NCI-H1105 (cell line): ENCODE measurements at places on chromosomes 4 and X.

DNA sequence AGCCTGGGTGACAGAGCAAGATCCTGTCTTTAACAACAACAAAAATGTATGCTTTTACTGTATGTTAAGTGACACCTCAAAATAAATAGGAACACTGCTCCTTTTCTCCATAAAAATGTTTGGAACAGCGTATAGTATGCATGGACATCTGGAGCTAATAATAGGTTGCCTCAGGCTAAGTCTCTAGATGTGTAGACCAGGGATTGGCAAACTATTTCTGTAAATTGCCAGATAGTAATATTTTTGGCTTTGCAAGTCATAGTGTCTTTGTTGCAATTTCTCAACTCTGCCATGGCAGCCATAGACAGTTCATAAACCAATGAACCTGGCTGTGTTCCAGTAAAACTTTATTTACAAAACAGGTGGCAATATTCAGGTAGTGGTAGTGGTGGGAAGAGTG is 76.6 kb upstream of the CBLL2 start:
- no peak for DNase-seq

GRCh38 chr4:187500796-187501195 is 494.8 kb upstream of the ZFP42 start:
- no peak for DNase-seq

DNA sequence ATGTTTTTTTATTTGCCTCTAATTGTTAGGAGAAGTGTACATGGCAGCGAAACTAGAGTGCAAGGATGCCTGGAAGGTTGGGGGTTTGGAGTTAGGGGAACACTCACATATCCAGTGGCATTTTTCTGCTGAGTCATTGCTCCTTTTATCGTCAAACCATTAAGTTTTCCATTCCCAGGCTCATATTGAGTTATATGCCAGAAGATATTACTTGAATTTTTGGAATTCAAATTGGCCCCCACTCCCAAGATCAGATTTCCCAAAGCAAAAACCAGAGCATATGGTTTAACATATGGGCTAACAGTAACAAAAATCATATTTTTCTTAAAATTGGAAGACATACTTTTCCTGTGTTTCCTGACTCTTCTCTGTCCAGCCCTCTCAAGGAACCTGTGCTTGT is 152.7 kb downstream of the FSTL5 start:
- DNase-seq: no peak

DNA sequence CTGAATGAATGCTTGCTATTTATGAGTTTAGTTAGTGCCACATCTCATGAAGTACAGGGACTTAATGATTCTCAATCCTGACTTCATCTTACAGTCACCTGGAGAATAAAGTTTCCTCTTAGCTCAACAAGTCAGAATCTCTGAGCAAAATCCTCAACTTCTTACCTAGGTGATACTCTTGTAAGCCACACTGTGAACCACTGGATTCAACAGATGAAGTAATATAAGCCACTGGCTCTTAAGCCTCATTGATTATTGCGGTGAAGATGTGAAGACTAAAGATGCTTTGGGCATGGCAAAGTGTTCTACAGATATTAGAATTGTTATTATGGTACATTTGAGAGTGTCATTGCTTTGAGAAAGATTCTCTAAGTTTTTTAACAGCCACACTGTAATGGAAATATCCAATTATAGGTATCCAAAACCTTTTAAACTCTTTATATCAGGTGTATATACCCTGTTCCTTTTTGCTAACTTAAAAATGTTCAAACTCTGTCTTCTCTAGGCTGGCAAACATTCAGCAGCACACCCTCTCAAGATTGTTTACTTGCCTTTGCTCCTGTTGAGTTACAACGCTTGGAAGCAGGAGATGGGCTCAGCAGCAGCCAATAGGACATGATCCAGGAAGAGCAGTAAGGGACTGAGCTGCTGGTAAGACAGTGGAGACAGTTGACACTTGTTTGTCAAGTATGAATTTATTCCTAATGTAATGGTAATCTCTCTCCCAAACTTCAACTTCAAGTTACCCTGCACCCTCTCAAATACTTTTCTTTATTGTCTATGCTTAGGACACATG is 43.4 kb downstream of the TET2 start:
- no peak for DNase-seq

DNA sequence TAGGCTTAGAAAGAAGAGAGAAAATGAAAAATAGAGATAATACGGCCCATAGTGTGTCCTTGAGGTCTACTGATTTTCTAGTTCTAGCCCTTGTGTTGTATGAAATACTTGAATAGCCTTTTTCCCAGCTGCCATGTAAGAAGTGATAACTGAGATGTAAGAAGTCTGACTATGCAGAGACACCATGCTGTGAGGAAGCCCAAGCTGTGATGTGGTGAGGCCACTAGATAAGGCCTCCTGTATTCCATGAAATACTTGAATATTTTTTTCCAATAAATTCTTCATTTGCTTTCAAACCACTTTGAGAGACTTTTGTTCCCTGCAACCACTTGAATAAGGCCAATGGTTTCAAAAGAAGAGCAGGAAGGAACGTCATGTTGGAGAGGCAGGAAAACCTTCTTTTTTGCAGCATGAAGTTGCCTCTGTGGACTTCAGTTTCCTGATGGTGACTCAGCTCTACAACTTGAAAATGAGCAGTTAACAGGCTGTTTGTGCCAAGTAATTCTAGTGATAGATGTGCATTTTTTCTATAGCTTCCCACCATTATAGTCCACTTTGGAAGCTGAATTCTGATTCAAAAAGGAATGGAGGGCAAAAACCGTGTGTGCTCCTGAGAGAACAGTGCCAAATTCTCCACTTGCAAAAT is 25.5 kb upstream of the FAM9C start:
- DNase-seq: no peak

GRCh38 chr4:147284256-147284835 is 196.6 kb upstream of the EDNRA start:
- DNase-seq: no peak

DNA sequence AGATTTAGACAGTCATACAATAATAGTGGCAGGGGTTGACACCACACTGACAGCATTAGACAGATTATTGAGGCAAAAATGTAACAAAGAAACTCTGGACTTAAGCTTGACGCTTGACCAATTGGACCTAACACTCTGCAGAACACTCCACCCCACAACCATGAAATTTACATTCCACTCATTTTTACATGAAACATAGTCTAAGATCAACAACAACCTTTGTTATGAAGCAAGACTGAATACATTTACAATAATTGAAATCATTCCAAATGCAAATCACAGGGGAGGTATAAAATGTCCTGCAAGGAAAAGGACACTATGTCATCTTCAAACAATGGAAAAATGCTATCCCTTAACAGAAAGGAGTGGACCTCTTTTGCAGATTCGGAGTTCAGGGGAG is 4.9 kb upstream of the UGT2B10 start:
- DNase-seq: no peak

DNA sequence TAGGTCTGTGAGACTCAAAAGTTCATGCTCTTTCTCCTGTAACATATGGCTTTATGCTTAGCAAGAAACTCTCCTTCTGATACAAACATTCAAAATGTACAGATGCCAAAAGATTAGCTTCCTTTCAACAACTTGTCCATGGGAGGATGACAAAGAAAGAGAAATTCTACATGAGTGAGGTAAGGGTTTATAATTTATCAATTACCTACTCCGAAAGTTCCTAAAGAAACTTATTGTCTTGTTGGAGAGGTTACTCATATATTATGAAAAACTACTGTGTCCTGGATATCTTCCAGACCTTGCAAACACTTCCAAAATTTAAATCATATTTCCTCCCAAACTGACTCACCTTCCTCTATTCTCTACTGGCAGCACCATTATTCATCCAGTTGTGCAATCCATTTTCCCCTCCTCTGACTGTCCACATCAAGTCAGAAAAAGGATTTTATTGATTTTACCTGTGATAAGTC is 65.1 kb downstream of the ENPEP start:
- DNase-seq: no peak

GRCh38 chr4:168588916-168589531 is 92.2 kb downstream of the PALLD start:
- no peak for DNase-seq

- DNase-seq: no peak
Measured at GRCh38 chrX:41688156-41688555, 617 bp upstream of the GPR34 start.

- DNase-seq: peak; percentile 47
Measured at GRCh38 chr4:104860238-104861123, 286.2 kb upstream of the TET2 start.

GRCh38 chrX:153871946-153872878 is 13.8 kb downstream of the L1CAM start:
- DNase-seq: no peak

DNA sequence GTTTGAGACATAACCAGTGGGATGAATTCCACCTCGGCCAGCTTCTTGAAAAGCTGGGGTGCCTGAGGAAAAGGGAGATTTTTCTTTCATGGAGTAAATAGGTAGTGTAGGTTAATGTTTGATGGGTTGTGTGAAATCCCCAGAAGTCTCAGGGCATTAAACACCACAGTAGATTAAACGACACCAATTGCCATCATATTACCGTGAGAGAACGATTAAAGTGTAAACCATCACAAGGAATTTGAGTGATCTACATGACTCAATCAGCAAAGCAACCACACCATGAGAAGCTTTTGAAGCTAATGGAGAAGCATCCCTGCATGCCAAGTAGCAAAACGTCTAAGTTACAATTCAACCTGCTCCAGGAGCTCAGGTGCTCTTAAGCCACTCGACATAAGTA is 322.5 kb upstream of the GATB start:
- no peak for DNase-seq

DNA sequence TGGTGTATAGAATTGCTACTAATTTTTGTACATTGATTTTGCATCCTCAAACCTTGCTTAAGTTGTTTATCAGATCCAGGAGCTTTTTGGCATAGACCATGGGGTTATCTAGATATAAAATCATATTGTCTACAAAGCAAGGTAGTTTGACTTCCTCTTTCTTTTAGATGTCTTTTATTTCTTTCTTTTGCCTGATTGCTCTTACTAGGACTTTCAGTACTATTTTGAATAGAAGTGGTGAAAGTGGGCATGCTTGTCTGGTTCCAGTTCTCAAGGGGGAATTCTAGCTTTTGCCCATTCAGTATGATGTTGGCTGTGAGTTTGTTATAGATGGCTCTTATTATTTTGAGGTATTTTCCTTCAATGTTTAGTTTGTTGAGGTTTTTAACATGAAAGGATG is 187.9 kb upstream of the LCORL start:
- no peak for DNase-seq

- no peak for DNase-seq
Measured at GRCh38 chr4:22596409-22596808, 80.5 kb upstream of the ADGRA3 start.

DNA sequence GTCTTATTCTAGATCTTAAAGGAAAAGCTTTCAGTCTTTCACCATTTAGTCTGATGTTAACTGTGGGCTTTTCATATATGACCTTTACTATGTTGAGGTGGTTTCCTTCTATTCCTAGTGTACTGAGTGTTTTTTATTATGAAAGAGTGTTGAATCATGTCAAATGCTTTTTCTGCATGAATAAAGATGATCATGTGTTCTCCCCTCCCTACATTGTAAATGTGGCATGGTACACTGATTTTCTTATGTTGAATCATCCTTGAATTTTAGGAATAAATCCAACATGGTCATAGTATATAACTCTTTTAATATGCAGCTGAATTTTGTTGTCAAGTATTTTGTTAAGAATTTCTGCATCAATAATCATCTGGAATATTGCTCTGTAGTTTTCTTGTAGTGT is 4.3 kb downstream of the CLGN start:
- DNase-seq: no peak

DNA sequence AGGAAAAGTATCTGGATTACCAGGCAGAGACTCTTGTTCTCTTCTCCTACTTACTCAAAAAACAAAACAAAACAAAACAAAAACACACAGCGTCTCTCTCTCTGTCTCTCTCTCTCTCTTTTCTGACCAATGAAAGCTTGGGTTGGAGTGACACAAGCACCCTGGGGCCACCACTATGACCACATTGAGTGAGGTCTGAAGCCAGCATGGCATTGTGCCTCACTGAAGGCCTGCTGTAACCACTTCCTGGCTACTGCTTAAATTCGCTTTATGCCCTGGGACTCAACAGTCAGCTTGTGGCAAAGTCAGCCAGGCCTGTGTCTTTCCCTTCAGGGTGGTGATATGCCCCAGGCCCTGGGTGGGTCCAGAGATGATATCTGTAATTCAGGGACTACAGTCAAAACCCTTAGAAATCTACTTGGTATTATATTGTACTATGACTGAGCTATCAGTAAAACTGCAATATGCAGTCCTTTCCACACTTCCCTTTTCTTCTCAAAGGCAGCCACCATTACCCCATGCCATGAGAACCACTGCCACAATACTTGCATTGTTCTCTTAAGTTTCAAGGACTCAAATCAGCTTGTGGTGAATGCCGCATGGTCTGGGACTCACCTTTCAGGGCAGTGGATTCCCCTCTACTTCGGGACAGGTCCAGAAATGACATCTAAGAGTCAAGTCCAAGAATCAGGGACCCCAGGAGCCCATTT is 606.8 kb upstream of the KLHL4 start:
- no peak for DNase-seq

DNA sequence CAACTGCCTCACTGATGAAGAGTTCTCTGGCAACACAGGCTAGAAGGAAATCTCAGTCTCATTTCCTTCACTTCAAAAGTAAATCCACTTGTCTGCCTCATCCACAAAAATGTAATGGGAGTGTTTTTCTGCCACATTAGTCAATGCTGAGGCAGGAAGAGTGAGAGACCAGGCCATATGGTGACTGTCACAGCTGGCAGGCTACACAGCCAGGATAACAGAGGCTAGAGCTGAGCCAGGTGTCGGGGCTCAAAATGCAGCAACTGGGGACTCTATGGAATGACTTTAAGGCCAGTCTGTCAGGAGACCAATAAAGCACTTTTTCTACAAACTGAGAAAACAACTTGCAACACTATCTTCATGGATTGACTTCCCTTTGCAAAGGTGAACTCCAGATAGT is 204.2 kb downstream of the GPC3 start:
- DNase-seq: no peak
